ENCODE measurements at places on chromosomes 13 and 19.

DNA sequence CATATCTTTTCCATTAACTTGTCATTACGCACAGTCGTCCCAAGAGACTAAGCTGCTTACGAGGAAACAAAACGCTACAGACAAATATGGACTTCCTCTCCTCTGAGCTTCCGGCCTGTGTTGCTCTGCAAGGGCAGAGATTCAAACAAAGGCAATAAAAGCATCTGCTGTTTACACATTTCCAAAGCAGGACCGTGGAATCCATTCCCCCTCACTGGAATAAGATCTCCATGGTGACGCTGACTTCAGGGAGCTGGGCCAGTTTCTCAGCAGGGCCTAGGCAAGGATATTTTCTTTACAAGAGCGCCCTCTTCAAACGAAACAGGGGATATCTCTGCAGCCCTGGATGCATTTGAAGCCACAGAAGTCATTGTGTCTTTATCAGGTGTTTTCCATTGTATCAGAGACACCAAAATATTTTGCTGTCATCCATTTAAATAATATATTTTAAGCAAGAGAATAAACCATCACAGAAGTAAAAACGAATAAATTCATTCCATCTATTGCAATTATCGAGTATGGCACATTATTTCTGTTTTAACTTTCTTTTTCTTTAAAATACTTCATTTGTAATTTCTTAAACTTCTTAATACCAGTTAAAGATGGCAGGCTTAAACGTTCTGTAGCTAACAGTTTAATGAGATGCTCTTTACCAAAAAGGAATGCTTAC lies 177.5 kb downstream of the DCLK1 start:
- DNase-seq, result no peak

DNA sequence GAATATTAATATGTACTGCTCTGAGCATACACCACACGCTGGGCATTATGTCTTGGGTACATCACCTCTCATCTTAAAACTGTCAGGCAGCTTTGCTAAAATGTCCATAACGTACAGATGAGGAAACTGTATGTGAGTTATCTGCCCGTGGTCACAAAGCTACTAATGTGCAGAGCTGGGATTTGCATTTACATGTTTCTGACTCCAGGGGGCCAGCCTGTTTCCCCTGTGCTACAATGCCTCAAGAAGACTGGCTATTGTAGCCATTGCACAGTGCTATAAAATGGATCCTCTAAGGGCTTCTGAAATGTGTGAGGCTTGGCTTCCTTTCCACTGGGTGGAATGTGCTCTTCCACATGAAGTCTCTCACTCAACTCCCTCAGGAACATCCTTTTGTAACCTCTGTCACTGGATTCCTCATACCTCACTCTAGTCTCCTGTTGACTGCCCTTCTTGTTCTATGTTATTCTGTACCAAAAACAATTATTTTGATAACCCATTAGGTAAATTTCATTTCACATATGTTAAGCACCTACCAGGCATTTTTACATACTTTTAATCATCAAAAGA lies 95.6 kb upstream of the HTR2A start:
- DNase-seq, result no peak

- DNase-seq, result no peak
Measured at GRCh38 chr19:29606420-29606747, 301 bp downstream of the POP4 start.

DNA sequence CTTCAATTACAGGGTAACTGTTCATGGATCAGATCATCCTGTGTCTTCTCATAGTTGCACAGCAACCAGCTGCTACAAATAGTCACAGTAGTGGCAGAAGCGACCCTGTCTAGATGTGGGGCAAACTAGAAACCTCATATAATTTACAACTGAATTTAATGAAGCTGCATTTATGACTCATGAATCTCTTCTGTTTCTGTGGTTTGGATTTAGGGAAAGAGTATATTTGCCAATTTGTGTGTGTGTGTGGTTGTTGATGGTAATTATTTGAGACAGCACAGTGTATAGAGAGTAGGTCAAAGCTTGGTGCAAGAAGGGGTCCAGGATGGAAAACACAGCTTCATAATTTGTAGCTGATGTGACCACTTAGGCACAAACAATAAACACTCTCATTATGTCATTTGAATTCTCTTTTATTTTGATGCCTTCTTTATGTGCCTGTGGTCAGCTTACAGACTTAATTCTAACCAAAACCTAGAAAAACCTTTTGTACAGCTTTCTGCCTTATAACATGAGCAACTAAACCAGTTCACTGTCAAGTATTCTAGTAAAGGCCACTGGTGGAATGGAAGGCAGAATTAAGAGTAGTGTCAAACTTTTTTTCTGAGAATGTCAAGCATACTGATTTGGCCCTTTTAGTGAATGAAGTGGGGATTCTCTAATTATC lies 218.1 kb downstream of the TBC1D4 start:
- no peak for DNase-seq

GRCh38 chr19:4867534-4868285 lies at the start of gene PLIN3:
PLIN3 (minus strand) TSS chr19:4867667; CDS start chr19:4861394, 6,273 bp downstream.
- peak; percentile 79 for DNase-seq

DNA sequence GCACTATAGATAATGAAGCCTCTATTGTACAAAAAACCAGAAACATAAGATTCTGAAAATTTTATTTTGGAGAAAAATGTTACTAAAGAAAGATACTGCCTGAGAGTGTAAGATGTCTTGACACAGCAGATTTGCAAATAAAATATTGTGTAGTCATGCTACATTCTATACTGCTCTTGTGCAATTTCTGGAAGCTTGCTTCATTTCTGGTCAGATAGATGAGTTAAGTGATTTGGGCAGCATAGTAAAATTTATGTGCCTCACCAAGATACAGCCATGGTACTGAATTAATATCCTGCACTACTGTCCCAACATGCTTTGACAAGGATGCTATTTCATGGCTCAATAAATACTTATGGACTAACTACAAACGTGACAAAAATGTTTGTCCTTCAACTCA lies 55.1 kb upstream of the STARD13 start:
- no peak for DNase-seq

- no peak for DNase-seq
Measured at GRCh38 chr13:67964986-67965385, 734.9 kb upstream of the PCDH9 start.

GRCh38 chr19:18021121-18021755 lies 13.3 kb downstream of the ARRDC2 start:
- DNase-seq, result peak; percentile 70

DNA sequence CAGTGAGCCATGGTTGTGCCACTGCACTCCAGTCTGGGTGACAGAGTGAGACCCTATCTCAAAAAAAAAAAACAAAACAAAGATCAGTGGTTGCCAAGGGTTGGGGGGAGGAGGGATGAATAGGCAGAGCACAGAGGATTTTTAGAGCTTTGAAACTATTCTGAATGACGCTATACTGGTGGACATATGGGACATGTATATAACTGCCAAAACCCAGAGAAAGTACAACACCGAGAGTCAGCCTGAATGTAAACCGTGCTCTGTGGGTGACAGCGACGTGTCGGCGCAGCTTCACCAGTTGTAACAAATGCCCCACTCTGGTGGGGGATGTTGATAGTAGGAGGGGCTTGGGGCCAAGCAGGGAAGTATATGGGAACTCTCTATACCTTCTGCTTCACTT lies 32.9 kb downstream of the ZIC5 start:
- DNase-seq, result no peak

DNA sequence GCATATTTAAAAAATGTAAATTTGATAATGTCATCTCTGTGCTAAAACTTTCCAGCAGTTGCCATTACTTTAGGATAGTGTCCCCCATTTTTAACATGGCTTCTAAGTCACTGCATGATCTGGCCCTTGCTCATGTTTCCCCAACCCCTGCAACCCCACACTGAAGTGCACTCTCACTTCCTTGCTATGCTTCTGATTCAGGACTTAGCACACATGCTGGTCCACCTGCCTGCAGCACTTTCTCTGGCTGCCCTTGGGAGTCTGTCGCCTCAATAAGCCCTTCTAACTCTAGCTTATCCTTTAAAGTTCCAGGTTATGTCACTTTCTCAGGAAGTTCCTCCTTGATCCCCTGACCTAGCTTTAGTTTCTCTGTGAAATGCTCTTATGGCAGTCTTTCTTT lies 241.0 kb downstream of the POSTN start:
- DNase-seq, result no peak

GRCh38 chr19:57632987-57633831 lies at the start of gene ZNF211:
ZNF211 (plus strand) TSS chr19:57633168; CDS start chr19:57633347, 179 bp downstream.
- DNase-seq, result peak; percentile 63

GRCh38 chr13:90375851-90376250 lies 971.6 kb upstream of the MIR17HG start:
- DNase-seq, result no peak

GRCh38 chr13:27643334-27644132 lies 21.8 kb downstream of the POLR1D start:
- no peak for DNase-seq

GRCh38 chr13:90882551-90882950 lies 464.9 kb upstream of the MIR17HG start:
- DNase-seq, result no peak

DNA sequence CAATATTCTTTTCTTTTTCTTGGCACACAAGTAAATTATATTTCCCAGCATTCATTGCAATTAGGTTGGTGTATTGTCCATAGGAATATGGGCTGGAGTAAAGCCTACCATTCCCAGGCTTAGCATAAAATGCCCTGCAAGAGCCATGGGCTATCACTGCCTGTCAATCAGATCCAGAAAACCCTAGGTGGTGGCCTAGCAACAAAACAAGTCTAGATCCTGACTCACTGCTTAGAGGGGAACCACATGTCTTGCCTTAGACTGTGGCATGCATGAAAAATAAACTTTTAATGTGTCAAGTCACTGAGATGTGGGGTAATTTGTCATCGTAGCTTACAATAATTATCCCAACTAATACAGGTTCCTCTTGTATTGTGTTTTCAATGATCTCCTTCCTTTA lies 16.2 kb downstream of the SOX21 start:
- no peak for DNase-seq

GRCh38 chr13:25881136-25881926 lies 170.5 kb downstream of the SHISA2 start:
- no peak for DNase-seq

DNA sequence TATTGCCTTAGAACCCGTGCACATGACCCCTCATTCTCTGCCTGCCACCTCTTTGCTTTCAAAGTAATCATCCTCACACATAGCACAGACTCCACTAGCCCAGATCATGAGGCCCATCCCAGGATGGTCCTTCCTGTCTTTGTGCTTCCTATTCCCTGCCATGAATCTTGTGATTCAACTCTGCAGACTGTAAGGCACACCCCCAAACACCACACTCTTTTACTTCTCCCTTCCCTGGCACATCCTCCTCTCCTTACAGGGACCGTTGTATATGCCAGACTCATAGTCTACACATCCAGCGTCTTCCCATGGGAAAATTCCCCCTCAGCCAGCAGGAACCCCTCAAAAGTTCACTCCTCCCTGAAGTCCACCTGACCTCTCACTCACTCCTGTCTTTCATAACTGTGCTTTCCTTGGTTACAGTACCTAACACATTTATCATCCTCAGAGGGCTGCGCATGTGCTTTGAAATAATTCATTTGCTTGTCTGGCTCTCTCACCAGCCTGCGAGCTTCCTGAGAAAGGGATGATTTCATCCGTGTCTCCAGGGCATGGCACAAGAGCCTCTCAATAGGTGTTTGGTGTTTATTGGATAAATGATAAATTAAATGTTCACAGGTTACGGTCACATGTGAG lies 26.8 kb upstream of the LRCH1 start:
- DNase-seq, result no peak

DNA sequence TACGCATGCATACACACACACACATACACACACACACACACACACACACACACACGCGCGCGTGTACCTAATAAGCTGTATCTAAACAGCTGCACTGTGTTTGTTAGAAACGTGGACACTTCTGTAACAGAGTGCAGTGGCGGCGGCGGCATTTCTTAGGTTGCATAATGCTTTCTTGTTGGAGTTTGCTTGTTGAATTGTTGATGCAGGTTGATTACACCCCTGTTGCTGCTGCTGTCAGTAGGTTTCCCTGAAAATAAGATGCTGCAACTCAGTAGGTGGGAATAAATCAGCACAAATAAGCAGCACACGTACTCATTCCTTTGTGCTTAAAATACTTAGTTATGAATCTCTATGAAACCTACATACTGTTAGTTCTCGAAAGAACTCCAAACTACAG lies 479.2 kb downstream of the LIG4 start:
- no peak for DNase-seq

- DNase-seq, result no peak
Measured at GRCh38 chr13:114152285-114152645, 19.8 kb upstream of the RASA3 start.

GRCh38 chr13:97567510-97568243 lies 133.7 kb downstream of the RAP2A start:
- DNase-seq, result no peak

- DNase-seq, result no peak
Measured at GRCh38 chr13:103531278-103531677, 465.1 kb upstream of the SLC10A2 start.

- no peak for DNase-seq
Measured at GRCh38 chr13:112562254-112562653, 25.7 kb downstream of the TUBGCP3 start.

DNA sequence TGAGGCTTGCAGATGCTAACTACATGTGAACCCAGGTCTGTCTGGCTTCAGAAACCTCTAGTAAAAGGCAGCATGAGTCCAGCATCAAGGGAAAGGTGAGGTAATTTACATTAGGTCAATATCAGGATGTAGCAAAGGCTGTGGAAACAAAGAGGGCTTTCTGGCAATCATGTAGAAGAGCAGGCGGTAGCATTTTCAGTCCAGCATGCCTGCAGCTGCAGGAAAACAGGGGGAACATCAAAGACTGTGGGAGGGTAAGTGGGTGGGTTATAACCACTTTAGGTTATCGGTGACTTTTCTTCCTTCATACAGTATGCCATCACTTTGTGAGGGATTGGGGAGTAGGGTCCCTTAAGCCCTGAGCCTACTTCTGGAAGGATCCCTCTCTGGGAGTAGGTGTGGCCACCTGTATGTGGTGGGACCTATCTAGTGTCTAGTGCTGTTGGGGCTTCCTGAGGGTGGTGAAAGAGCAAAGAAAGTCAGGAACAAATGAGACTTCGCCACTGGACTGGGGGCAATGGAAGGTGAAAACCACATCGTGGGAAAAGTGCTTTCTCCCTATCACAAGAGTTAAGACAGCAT lies 10.8 kb downstream of the SUGP2 start:
- no peak for DNase-seq

- no peak for DNase-seq
Measured at GRCh38 chr13:105513448-105513847, 1022.0 kb downstream of the EFNB2 start.

GRCh38 chr19:45777395-45777961 lies 4.8 kb downstream of the DMPK start:
- DNase-seq, result no peak

DNA sequence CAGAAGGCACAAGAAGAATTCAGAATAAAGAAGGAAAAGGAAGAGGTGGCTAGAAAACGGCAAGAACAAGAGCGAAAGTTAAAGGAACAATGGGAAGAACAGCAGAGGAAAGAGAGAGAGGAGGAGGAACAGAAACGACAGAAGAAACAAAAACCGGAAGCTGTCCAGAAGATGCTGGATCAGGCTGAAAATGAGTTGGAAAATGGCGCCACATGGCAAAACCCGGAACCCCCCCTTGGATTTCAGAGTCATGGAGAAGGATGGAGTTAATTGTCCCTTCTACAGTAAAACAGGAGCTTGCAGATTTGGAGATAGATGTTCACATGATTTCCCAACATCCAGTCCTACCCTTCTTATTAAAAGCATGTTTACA lies 6.7 kb downstream of the CD209 start:
- no peak for DNase-seq
